ENCODE measurements at places on chromosomes 12 and 14. TPM values are rescaled to one million over a fixed set of nuclear protein-coding genes. Genes with fewer than 3 reads are reported as not detected.
A peak's percentile ranks its signal among the peaks of the same experiment; 100 is the strongest.

DNA sequence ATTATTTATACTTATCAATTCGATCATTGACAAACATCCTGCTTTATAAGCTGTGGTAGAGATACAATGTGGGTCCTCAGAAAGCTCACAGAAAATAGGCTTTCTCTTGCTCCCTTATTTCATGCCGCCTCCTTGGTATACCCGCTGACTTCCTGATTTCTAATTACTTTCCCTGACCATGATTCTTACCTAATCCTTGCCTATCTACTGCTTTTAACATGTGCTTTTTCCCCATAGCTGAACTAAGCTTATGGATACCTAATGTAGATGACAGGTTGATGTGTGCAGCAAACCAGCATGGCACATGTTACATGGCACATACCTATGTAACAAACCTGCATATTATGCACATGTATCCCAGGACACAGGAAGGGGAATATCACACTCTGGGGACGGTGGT is 65.1 kb downstream of the ITPR2 start:
- DNase-seq, result no peak

DNA sequence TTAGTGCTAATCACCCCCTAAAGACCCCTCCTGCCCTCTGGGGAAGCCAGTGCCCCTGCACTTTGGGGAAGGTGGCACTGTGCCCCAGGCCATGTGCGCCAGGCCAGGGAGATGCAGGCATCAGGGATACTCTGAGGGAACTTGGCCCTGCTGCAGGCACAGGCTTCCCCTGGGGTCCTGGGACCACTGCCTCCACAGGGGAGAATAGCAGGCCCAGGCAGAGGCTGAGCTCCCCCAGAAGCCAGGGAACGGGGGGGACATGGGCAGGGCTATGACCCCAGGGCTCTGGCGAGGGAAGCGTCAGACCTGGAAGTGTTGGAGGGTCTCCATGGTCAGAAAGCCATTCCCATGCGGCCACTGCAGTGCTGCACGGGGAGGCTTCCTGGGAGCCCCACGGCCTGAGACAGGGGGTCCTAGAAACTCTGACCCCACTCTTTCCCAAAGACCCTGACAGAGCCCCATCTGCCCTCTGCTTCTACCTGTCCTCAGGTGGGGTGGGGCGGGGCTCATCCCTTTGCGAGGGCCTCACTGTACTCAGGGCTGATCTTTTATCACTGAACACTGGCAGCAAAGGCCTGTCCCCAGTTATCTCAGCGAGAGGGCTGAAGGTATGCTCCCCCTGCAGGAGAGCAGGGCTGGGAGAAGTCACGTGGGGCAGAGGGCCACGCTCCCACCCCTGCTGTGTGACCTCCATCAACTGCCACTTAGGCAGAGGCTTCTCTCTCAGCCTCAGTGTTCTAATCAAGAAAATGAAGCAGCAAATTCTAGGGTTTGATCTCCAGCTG is 160.0 kb downstream of the CALM1 start:
- DNase-seq, result no peak

DNA sequence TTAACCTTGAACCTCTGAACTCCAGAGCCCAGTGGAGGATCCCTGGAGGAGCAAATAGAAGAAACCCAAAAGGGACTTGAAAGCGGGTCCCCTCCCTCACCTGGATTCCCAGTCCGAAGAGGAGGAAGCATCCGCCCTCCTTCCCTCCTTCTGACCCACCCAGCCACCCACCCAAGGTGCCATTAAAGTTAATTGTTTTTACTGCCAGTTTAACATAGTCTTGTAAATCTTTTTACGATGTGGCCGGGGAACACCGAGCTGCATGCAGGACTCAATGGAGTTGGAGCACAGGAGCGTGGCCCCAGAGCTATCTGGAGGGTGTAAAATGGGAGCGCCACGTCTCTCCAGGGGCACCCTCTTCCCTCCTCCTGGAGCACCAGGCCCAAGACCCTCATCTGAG is 49.9 kb upstream of the TBX3 start:
- DNase-seq, result no peak

DNA sequence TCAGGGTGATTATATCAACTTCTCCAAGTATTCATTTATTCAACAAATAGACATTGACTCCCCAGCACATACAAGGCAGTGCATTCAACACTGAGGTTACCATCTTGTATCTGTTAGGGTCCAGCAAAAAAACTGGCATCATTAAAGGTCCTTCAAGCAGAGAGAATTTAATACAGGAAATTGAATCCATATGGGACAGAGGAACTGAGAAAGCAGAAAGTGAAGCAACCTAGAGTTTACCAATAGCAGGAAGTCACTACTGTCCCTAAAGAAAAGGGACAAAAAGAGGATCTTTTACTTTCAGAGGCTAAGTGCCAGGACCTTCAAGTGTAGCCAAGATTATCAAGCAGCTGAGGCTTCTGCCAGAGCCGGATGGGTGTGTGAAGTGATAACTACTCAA is 237.8 kb upstream of the TBX3 start:
- DNase-seq, result peak; percentile 26

- no peak for DNase-seq
These were observed 12.4 kb upstream of the PRKAG1 start for GRCh38 chr12:49030714-49031572.

DNA sequence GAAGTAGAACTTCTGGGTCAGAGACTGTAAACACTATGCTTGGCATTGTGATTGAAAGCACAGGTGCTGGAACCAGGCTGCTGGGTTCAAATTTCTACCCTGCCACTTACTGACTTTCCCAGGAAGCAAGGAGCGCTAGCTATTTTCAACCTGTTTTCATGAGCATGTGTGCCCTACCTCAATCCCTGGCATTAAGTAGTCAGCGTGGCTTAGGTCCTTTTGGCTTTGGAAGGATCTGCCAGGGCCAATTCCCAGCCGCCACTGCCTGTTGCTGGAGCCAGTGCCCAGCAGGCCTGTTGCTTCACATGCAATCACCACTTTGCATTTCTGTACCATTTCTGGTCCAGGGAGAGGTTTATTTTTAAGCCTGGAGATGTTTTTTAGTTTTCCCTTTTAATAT is 196.3 kb downstream of the TRHDE start:
- DNase-seq, result no peak

DNA sequence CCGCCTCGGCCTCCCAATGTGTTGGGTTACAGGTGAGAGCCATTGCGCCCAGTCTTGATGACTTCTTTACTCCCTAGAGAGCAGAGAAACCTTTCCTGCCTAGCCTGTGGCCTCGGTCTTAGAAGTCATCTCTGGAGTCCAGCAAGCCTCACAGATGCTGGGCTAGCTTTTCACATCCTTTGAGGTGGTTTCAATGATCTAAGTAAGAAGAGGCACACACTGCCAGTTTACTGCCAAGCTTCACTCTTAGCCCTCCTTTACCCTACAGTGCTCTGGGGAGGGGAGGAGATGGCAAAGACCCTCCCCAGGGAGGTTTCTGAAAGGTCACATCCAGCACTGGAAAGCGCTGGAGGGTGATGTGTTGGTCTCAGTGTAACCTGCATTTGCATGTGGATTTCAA is 304.8 kb downstream of the PCNX1 start:
- DNase-seq, result no peak

DNA sequence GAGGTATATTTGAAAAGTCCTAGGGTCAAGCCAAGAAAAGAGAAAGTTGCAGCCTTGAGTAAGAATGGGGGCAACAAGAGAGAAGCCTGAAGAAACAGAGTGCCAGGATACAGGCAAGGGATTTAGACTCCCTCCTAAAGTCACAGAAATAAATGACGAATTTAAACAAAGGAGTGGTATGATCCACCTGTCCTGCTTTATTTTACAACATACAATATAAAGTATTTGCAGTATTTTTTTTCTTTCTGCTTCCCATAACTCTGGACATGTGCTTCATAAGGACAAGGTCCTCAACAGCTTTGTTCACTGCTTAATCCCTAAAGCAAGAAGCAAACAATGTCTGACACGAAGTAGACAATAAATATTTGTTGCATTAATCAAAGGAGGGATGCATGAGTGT is 57.4 kb downstream of the IFNG start:
- no peak for DNase-seq

- no peak for DNase-seq
These were observed 144.5 kb downstream of the EPS8 start for GRCh38 chr12:15644700-15645099.

GRCh38 chr12:21773806-21774205 is 700 bp downstream of the KCNJ8 start:
- DNase-seq, result no peak

DNA sequence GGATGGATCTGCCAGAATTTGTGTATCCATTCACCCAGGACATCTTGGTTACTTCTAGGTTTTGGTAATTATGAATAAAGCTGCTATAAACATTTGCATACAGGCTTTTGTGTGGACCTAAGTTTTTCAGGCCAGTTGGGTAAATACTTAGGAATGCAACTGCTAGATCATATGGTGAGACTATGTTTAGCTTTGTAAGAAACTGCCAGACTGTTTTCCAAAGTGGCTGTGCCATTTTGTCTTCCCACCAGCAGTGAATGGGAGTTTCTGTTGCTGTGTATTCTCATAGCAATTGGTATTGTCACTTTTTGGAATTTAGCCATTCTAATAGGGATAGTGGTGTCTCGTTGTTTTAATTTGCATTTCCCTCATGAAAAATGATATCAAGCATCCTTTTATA is 133.0 kb downstream of the KIF26A start:
- no peak for DNase-seq

DNA sequence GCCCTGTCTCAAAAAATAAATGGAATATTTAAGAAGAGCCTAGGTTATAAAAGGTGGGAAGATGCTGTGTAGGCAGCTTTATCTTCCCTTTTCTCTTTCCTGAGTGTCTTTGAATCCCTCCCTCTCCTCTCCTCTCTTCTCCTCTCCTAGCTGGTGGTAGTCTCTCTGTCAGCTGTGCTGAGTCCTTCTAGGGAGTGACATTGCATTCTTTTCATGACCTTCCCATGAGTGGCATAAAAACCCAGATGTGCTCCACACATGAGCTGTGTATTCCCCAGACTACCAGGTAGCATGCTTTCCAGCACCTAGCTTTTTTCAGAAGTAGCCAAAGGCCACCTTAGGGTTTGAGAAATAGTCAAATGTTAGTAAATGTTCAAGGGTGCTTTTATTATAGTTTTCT is 23.6 kb downstream of the SAMD4A start:
- DNase-seq, result no peak

GRCh38 chr14:69505338-69506240 is 21.1 kb downstream of the PLEKHD1 start:
- DNase-seq, result no peak

GRCh38 chr14:66228267-66228970 is 257.8 kb upstream of the CCDC196 start:
- DNase-seq, result no peak

DNA sequence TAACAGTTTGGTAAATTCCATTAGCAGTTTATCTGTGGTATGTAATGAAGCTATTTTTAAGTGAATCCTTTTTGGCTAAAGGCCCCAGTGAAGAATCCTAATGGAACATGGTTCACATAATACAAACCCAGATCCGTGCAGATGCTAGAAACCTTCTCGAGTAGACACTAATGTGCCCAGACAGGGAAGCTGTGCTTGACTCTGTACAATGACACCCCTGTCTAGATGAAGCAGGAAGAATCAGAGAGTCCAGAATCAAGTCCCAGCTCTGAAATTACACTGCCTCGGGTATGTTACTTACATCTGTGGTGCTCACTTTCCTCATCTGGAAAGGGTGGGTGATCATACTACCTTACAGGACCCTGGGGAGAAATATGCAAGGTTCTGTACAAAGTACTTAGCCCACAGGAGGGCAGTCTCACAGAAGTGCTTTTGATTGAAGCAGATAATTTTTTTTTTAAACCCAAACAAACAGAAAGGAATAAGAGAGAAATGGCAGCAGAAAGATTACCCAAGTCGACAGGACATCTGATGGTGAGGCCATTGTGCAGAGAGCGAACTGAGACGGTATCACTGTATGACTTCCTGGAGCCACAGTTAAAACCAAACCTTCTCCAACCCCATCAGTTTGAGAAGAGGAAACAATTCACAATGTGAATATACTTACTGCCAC is 8.5 kb downstream of the CRACR2A start:
- DNase-seq, result no peak

GRCh38 chr14:91142214-91142668 is 28.4 kb downstream of the DGLUCY start:
- DNase-seq, result no peak

DNA sequence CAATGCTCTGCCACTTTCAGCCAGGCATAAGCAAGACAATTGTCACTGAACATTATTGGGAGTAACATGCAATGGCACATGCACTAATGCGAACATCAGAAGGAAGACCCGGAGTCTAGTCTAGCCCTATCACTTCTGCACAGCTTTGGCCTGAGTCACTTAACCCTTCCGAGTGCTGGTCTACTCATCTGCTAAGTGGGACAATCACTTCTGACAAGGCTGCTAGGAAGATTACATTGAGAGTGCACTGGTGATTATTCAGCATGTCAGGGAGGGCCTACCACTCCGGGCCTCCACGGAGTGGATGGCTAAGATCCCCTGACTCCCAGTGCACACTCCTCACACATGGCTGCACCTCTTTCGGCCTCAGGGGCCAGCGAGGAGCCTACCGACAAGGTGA is 240.9 kb downstream of the DPF3 start:
- DNase-seq, result no peak

DNA sequence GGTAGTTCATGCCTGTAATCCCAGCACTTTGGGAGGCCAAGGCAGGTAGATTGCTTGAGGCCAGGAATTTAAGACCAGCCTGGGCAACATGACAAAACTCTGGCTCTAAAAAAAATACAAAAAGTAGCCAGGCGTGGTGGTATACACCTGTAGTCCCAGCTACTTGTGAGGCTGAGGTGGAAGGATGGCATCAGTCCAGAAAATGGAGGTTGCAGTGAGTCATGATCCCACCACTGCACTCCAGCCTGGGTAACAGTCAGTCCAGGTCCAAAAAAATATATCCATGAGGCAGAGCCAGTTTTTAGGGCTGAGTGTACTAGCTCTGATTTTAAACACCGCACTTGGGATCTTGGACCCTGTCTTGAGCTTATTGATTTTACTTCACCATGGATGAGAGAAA is 30.6 kb upstream of the FICD start:
- no peak for DNase-seq

The SSPN gene
- 170 TPM for polyA plus RNA-seq

The RNU4-1 gene
- polyA plus RNA-seq, result not detected

The GALNT8 gene
- 5.8 TPM for polyA plus RNA-seq

The C14orf132 gene
- 24.9 TPM for polyA plus RNA-seq

The ERG28 gene
- 16.8 TPM for polyA plus RNA-seq

The ALKBH1 gene
- 12.8 TPM for polyA plus RNA-seq

The CCDC88C gene
- 9.3 TPM for polyA plus RNA-seq
